ENCODE measurements at places on chromosomes 5 and 9.

GRCh38 chr5:60779466-60779865 is 64.6 kb downstream of the ELOVL7 start:
- peak; percentile 4 for DNase-seq

GRCh38 chr5:126561908-126562307 is 33.1 kb downstream of the ALDH7A1 start:
- DNase-seq = no peak

- no peak for DNase-seq
Measured at GRCh38 chr9:136314056-136314416, 10.1 kb upstream of the CCDC187 start.

DNA sequence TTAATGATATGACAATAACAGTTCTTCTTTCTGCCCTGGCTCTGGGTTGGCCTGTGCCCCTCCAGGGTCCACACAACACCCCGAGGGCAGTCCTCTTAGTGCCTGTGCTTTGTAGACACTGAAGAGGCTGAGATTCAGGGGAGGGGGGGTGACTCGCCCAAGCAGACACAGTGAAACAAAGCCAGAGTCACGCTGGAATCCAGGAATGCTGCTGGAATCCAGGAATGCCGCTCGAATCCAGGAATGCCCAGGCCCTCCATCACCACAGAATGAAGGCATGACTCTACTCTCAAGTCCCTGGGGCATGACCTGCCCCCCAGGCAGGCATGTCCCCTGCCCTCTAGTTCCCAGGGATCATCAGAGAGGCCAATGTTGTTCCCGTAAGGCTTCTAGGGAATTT is 73.1 kb downstream of the LRSAM1 start:
- DNase-seq = no peak

GRCh38 chr9:127749090-127749787 is 14.1 kb upstream of the TOR2A start:
- DNase-seq = no peak
